ENCODE measurements at places on chromosomes 12 and 14. TPM values are rescaled to one million over a fixed set of nuclear protein-coding genes. Genes with fewer than 3 reads are reported as not detected.

Gene ACVRL1
- total RNA-seq: 72.2 TPM

Gene HCAR2
- 2.1 TPM for total RNA-seq

Gene CFAP251
- 11.2 TPM for total RNA-seq

Gene ACTN1
- 114 TPM for total RNA-seq

Gene EIF2S1
- 47.0 TPM for total RNA-seq

Gene OR6C2
- total RNA-seq: not detected

Gene ANO4
- total RNA-seq: 0.76 TPM

Gene SERPINA5
- 20.0 TPM for total RNA-seq

Gene SLC6A12
- 15.2 TPM for total RNA-seq

Gene RAD9B
- 0.93 TPM for total RNA-seq
